NCI-H446 (cell line): ENCODE measurements at places on chromosomes 4 and X.

GRCh38 chrX:23756165-23756564 lies 13.1 kb upstream of the ACOT9 start:
- no peak for DNase-seq

DNA sequence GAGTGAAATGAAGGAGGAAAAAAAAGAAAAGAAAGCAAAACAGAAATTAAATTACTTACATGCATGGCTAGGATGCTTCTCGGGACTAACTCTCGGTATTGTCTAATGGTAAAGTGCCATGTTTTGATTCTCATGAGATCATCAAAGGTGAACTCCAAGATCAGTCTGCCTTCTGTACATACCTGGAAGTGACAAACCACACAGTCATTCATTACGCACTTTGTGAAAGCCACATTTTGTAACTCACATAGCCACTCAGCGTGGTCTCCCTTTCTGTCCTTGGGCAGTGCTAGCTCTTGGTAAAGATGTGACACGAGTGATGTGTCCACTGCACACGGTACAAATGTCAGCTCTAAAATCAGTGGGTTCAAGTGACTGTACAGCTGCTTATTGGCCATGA lies 309.8 kb downstream of the LDB2 start:
- no peak for DNase-seq

DNA sequence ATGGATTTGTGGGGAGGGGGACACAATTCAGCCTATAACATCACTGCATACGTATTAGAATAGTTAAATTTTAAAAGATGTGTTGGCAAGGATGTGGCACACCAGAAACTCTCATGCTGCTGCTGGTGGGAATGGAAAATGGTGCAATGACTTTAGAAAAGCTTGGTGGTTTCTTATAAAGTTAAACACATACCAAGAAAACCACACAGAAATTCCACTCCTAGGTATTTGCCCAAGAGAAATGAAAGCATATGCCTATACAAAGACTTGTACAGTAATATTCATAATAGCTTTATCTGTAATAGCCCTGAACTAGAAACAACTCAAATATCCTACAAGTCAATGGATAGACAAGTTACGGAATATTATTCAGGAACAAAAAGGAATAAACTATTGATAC lies 71.3 kb upstream of the PDHA1 start:
- no peak for DNase-seq

DNA sequence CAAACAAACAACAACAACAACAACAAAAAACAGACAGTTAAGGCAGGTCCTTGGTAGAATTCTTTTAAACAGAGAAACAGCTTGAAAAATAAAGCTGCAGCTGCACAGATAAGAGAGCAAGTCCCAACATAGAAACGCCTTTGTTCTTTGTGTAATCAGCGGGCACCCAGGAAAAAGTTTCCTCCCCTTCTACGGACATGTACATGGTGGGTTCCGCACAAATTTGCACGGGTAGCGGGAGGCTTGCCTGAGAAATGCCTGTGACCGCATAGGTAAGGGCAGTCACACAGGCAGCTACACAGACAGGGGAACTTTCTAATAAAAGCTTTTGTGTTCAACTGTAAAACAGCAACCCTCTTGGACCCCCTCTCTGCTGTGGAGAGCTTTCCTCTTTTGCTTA lies 25.7 kb upstream of the CT47A1 start:
- no peak for DNase-seq

DNA sequence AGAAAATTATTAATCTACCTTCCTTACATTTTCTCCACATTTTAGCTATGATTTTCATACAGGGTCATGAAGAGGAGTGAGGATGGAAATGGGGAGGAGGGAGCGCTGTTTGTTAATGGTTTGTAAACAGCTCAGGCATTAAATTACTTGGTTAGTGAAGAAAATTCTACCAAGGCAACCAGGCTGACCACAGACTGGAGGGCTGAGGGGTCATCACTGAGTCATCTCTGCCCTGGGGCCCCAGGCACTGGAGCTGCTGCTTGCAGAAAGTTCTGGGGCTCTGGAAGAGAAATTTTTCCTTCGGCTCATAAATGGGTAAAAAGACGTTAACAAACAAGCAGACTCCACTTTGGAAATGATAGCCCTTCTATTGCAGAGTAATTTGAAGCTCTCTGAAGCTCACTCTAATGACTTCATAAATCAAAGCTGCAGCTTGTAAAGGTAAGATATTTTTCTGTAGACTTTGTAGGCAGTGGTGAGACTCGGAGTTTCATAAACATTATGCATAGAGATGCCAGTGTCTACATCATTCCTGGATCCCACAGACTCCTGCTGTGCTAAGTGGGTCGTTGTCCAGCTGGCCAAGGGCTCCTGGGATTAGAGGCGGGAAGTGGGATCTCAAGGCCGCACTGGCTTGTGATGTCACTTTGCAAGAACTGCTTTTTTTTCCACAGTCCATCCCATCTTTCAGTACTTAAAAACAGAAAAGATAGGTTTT lies 159.6 kb downstream of the PTTG2 start:
- DNase-seq: no peak

DNA sequence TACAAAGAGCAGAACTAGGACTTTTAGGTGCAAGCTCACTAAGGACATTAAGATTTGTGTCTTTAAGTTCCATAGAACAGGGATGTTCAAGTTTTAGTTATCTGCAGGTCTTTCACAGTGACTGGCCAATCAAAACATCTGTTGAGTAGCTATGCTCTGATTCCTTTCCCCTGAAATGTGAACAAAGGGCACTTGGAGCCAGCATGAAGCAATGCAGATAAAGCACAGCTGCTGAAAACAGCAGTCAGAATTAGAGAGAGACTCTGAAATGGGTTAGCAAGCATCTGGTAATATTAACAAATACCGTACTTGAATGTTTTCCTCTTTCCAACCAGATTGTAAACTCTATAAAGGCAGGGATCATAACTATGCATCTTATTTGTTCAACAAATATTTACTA lies 276.9 kb downstream of the RAB28 start:
- no peak for DNase-seq

DNA sequence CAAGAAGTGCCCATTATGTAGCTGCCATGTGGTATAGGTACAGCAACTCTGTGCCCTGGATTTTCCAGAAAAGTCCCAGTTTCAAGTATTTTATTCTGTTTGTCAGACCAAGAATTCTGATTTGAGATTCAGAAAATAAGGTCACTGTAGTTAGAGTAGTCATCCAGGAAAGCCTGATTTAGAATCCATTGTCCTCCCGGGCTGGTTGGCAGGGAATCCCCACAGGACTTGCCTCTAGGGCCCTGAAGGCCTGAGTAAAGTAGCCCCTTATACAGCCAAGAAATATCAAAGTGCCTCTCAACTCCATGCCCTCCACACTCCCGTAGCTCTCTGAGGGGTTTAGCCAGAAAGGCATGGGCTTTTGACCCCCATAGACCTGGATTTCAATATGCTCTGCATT lies 36.3 kb downstream of the RTL5 start:
- no peak for DNase-seq

DNA sequence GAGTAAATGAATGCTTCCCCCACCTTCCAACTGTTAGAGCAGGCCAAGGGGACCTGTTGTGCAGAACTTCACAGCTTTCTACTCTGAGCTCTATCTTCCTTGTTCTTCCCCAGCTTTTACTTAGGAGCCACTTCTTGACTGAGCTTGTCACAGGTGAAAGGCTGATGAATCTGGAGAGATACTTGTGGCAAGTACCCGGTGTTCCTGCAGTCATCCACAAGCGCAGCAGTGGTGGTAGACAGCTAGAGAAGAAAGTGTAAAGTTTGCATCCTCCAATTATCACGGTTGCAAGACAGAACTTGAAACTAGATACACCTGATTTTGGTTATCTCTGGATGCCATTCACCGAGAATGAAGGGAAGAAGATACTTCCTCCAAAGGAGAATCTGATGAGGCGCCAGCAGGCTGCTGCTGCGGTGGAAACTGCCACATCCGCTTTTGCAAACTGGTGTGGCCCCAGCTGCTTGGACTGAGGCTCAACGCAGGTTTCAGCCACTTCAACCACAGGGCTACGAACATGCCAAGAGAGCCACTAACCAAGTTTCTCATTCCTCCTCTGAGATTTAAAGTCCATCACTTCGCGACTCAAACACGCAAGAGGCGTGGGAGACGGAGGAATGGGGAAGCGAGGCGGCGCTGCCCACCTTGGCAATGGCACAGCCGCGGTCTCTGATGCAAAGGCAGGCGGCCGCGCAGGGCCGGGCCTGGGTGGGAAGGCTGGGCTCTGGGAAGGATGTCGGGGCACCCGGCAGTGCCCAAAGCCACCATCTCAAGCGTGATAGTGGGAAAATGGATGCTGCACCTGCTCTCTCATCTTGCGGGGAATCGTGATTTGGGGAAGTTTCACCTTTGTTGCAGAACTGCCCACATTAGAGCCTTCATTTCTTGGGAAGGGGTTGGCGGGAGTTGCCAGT lies 1.3 kb upstream of the FHIP1A start:
- DNase-seq: no peak

DNA sequence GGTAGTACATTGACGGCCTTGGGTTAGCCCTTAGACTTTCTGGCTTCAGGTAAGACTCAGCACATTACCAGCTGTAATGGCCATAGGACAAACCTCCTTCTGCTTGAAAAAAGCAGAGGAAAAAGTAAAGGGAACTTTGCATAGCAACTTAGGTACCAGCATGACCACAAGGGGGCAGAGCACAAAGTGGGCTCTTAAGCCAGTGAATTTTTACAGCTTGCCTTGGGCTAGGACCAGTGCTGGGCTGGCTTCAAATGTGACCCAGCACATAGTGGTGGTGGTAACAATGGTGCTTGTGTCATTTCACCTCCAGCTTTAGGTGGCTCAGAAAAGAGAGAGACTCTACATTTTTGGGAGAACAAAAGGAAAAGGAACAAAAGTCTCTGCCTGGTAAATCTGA lies 66.1 kb downstream of the KLHL4 start:
- DNase-seq: no peak

GRCh38 chr4:16667464-16667863 lies 231.0 kb downstream of the LDB2 start:
- no peak for DNase-seq

DNA sequence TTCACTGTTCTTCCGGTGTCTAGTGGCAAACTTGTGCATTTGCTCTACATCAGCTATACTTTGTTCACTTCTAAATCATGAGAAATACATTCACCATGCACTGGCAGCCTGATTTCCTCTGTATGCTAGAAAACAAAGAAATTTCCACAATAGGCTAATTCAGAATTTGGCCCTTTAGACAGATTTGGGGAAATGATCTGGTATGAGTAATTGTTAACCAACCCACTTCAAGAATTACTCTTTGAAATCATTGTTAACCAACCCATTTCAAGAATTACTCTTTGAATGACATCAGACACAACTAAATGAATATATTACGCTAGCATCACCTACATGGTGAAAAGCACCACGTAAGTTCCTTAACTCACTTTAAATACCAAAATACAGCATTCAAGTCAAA lies 14.6 kb downstream of the APBB2 start:
- DNase-seq: no peak

GRCh38 chr4:55509266-55509665 lies 37.4 kb downstream of the CLOCK start:
- DNase-seq: no peak

- DNase-seq: no peak
Observed at GRCh38 chr4:7387925-7388324, 46.8 kb downstream of the PSAPL1 start.

DNA sequence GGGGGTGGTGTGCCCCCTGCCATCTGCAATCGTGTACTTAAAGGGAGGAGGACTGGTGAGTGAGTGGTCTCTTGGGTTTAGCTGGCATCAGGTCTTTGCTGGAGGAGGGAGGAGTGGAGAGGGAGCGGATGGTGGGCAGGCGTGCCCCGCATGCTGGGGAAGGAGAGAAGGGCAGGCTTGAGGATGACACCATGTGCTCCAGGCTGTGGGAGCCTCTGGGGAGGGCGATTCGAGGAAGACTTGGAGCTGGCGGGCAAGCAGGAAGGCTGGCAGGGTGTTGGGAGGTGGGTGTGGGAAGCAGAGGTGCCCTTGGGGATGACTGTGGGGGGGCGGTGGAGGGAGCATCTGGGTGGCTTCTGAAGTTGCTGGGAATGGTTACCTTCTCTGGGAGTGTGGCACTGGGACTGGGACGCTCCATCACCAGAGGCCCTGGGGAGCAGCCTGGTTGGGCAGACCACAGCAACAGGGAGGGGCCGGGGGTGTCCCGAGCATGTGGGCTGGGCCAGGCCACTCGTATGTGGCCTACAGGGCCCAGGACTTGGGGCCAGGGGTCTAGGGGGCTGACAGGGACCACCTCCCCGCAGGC lies 30.8 kb upstream of the AFAP1 start:
- DNase-seq: no peak

DNA sequence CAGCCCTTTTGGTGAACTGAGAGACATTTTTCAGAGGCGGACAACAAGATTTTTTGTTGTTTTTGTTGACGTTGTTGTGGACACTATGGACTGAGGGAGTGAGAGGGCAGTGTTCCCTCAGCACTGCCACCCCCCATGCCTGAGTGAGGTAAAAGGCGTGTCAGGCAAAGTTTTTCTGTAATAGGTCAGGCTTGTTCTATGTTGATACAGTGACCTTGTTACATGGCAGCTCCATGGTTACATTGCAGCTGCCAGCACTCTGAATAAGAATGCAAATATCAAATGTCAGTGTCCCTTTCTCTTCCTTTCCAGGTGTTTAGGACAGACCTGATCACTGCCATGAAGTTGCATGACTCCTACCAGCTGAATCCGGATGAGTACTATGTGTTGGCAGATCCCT lies 36.6 kb downstream of the JADE1 start:
- no peak for DNase-seq

DNA sequence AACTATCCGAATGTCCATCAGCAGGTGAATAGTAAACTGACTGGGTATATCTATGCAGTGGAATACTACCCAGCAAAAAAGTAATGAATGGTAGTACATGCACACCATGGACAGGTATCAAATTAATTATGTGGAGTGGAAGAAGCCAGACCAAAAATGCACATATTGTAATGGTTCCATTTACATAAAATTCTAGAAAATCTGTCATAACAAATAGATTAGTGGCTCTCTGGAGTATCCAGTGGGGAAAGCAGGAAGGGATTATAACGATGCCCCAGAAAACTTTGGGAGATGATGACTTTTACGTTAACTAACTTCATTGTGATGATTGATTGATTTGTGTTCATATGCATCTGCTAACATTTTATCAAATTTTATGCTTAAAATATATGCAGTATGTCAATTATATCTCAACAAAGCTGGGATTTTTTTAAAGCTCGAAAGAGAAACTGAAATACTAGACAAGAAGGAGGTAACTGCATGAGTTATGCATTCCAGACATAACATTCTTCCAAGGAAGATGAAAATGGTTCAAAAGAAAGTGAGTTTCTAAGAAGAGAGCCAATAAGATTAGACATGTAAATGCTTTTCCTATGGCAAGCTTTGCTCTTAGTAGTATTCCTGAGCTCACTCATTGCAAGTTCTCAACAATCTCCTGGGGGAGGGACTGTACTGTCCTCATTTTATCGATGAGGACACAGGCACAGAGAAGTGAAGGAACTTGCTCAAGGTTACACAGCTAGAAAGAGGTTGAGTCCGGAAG lies 58.6 kb upstream of the MSX1 start:
- no peak for DNase-seq
